Fibroblast of skin of abdomen (primary cell): ENCODE measurements at places on chromosomes 16 and 17.

- no peak for DNase-seq
Observed at GRCh38 chr16:48334325-48334724, 50.9 kb downstream of the SIAH1 start.

- no peak for DNase-seq
Observed at GRCh38 chr17:67401598-67402504, 24.8 kb downstream of the PITPNC1 start.

- no peak for DNase-seq
Observed at GRCh38 chr16:318628-319027, 33.9 kb downstream of the AXIN1 start.

DNA sequence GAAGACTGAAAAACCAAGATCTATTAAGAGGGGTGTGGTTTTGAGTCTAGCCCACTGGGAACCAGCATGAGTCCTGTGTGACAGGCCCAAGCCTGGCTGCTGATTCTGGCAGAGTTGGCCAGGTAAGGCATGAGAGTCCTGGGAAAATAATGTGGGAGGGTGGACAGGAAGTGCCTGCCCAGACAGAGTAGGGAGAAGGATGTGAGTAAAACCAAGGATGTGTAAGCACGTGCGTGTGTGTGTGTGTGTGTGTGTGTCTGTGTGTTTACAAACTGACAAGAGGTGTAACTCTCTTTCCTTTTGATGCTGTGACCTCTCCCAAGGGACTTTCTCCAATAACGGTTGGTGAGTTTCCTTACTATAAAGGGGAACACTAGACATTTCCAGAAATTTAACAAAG is 15.6 kb upstream of the TEX2 start:
- peak; percentile 31 for DNase-seq

GRCh38 chr17:74768069-74768762 is 7.9 kb downstream of the NAT9 start:
- DNase-seq = peak; percentile 29

GRCh38 chr17:76524598-76525512 is 12.7 kb downstream of the CYGB start:
- no peak for DNase-seq

DNA sequence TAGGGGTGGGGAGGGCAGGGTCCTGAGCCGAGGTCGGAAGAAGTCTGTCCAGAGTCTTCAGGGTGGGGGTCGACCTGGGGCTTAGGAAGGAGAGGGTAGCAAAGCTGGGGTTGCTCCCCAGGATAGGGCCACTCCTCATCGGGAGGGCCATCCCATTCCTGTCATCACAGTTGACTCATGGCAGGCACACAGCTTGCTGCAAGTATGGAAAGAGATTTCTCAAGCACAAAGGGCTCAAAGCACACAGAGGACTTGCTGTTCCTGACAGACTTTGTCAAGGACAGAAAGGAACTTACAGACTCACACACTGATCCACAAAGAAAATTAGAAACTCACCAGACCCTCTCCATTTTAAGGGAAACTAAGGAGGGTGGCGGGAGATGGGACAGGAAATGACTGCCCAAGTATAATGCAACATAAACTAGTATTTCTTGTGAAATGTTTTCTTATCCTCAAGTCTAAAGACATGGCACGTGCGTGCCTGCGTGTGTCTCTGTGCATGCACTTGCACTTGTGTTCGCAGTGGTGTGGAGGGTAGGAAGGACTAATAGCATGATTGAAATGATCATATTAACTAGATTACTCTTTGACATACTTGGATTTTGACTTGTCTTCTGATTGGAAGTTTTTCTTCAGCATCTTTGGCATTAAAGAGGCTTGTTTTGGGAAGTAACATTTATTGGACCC is 2.4 kb downstream of the AOC2 start:
- DNase-seq = peak; percentile 18

DNA sequence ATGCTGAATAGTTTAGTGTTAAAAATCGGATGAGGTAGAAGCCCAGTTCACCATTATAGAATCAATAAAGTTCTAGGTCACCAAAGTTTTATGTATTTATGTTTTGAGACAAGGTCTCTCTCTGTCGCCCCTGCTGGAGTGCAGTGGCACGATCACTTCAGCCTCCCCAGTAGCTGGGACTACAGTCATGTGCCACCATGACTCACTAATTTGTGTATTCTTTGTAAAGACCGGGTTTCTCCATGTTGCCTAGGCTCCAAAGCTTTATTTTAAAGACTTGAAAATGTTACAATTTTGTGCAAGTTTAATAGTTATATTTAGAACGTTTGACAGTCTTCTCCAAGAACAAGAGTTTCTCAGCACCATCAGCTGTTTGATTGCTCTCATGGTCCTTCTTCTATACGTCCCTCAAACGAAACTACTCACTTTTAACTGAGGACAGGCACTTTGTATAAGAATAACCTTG is 32.1 kb downstream of the NDE1 start:
- peak; percentile 60 for DNase-seq
